ENCODE measurements at places on chromosomes 11 and 22.

- DNase-seq: no peak
Measured at GRCh38 chr11:122197066-122197987, 81.3 kb upstream of the BLID start.

DNA sequence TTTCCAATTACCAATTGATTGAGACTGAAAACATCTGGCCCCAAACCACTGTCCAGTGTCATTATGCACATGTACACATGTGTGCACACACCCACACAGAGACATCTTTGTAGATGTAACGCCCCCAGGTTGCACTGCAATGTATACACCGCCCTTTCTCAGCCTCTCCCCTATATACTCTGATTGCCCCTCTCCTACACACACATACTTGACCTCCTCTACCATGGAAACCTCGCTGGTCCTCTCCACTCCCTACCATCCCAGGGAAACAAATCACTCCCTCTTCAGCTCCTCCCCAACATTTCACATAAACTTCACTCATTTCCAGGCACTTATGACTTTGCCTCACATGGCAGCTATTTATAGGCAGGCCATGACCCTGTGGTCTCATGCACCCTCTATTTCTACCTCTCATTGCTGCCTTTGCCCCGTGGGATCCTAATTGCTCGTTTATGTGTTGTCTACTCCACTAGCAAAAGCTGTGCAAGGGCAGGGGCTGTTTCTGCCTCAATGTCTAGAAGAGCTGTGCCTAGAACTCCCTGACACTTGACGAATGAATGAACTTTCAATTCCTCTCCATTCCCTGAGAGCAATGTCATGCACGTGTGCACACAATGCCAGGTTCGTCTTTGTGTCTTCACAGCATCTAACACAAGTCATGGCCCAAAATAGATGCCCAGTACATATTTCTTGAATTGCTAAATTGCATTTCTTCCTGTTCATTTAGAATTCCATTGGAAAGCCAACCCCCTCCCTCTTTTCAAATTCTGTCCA lies 10.0 kb upstream of the TMA7B start:
- DNase-seq: no peak

DNA sequence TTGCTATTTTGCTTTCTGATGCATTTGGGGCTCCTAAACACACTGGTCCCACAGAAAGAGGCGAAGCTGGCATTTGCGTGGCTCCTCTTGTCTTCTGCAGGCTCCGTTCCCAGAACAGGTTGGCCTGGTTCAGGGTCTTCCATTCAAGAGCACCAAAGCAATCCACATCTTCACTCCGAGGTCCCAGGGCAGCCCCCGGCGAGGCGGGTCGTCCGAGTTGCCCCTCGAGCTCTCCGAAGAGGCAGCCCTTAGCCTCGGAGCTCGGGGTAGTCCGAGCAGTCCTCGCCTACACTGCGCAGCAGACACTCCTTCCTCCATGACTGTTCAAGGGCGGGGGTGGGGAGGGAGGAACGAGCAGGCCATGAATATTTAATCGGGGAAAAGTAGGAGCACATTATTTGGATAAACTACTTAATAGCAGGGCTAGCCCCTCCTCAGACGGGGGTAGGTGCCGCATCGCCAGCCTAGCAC lies 321.3 kb downstream of the BLID start:
- no peak for DNase-seq

- no peak for DNase-seq
Measured at GRCh38 chr11:87739261-87739660, 436.0 kb downstream of the RAB38 start.

DNA sequence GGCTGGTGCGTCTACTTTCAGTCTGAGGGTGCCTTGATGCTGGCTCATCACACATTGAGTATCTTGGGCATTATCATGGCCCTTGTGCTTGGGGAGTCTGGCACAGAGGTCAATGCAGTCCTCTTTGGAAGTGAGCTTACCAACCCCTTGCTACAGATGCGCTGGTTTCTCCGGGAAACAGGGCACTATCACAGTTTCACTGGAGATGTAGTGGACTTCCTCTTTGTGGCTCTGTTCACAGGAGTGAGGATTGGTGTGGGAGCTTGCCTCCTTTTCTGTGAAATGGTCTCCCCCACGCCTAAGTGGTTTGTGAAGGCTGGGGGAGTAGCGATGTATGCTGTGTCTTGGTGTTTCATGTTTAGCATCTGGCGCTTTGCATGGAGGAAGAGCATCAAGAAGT lies 4.9 kb downstream of the TLCD5 start:
- DNase-seq: no peak

DNA sequence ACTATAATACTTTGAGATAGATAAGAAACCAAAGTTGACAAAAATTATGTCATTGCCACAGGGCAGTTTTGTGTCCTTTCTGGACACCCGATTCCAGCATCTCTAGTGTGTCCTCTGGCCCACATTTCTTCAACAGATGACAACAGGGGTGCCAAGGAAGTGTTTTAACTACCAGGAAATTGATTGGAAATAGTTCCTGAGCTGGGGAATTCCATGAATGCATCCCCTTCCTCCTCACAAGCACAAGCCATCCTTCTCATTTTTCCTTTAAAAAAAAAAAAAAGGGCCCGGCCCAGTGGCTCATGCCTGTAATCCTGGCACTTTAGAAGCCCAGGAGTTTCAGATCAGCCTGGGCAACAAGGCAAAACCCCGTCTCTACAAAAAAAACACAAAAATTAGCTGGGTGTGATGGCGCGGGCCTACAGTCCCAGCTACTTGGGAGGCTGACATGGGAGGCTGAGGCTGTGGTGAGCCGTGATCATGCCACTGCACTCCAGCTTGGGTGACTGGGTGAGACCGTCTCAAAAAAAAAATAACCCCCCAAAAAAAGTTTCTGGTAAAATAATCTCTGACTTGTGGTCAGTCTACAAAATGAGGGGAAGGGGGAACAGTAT lies 797 bp upstream of the B3GAT3 start:
- no peak for DNase-seq

GRCh38 chr11:86592047-86592591 lies 80.3 kb downstream of the ME3 start:
- DNase-seq: no peak

- no peak for DNase-seq
Measured at GRCh38 chr22:37726241-37726887, 29.5 kb downstream of the TRIOBP start.

DNA sequence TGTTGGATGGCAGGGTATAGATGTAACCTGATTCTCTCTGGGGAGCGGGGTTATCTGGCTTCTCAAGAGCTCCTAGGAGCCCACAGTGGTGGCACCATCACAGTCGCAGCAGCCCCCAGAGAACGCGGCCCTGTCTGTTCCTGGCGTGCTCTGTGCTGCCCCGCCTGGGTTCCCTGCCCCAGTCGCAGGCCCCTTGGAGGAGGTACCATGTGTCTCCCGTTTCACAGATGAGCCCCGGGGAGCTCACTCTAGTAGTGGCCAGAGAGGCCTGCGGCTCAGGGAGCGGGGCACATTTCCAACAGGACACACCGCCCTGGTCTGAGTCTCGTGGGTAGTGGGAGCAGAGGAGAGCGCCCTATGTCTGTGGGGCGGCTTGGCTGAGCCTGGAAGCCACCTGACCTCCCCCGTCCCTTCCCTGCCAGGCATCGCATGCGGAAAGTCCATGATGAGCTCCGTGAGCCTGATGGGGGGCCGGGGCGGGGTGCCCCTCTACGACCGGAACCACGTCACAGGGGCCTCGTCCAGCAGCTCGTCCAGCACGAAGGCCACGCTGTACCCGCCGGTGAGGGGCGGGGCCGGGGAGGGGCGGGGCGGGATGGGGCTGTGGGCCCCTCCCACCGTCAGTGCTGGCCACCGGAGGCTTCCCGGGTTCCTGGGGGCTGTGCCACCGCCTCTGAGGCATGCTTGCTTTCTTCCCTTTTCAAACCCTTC lies 21.0 kb upstream of the PPP6R3 start:
- no peak for DNase-seq

DNA sequence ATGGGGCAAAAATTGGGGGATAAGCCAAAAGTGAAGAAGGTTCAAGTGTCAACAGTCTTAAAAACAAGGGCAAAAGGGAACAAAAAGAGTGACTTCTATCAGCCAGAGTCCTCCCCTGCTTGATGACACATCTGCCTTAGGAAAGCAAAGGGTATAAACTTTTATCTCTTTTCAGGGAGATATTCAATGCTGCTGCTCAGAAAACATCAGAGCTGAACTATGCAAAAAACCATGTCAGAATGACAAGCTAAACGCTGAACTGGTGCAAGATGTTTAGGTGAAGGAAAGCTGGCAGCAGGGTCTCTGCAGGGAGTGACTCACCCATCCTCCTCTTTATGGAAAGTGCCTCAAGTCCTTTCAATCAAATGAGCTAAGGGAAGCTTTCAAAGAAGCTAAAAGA lies 24.7 kb downstream of the ALG9 start:
- DNase-seq: no peak

GRCh38 chr11:30310623-30311022 lies 12.3 kb upstream of the ARL14EP start:
- no peak for DNase-seq

DNA sequence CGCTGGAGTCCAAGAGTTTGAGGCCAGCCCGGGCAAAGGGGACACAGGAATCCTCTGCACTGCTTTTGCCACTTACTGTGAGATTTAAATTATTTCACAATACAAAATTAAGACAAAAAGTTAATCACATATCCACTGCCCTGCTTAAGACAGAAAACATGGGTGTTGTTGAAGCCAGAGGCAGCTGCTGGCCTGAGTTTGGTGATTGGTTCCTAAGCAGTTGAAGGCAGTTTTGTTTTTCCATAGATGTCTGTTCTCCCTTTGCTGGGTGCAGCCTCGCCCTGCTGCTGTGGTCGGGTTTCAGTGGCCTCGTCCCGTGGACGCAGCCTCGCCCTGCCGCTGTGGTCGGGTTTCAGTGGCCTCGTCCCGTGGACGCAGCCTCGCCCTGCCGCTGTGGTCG lies 70.2 kb upstream of the PPP6R3 start:
- no peak for DNase-seq

DNA sequence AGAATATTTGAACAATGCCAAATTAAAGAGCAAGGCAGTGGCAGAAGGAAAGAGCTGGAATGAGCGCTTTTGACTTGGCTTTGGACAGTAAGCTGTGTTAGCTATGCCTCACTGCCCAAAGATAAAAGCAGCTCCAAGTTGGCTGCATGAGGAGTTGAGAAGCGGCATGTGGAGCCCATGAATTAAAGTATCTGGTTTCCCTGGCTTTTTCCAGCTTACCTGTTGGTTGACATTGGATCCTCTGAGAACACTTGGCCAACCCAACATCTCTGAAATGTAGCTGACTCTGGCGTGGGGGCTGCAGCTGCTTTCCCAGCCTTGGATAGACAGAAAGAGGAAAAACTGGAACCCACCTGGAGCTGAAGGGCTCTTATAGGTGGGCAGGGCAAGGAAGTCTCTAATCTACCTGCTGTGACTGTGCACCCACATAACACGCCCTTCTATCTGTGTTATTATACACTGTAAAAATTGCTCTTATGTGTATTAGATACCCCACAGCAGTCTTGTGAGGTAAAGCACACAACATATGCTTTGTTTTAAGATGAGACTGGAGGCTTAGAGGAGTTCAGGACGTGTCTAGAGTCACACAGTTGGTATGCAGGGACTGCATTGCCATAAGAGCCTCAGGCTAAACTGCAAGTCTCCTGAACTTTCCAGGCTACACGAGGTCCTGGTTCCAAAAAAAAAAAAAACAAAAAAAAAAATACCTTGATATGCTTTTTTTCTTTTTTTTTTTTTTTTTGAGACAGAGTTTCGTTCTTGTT lies 5.8 kb downstream of the UBASH3B start:
- DNase-seq: no peak

- no peak for DNase-seq
Measured at GRCh38 chr11:94183251-94183885, 54.7 kb downstream of the PANX1 start.
